ENCODE measurements at places on chromosomes 12 and 14.

DNA sequence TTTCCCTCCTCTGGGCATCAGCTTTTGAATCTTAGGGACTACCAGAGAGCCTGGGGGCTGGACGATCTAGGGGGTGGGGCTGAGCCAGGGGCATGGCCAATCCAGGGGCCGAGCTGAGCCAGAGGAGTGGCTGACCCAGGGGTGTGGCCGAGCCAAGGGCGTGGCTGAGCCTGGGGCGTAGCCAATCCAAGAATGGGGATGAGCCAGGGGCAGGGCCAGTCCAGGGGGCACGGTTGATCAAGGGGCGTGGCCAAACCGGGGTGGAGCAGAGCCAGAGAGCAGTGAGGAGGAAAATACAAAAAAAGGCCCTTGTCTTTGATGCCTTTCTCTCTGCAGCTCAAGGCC, 219.3 kb upstream of the NOS1 start:
- DNase-seq = no peak

DNA sequence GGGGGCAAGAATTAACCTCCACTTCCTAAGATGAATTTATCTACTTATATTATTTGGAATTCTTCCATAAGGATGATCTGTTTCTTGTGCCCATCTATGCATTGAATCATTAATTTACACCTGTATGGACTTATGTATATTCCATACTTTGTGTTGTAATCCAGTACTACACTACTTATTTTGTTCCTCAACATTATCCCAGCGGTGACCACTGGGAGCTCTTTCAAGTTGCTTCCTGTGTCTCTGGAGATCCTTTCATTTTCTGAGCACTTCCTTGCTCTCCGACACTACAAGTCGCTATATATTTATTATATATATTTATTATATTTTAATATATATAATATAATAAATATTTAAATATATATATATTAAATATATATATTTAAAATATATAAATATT, 54.9 kb upstream of the SCN8A start:
- no peak for DNase-seq

DNA sequence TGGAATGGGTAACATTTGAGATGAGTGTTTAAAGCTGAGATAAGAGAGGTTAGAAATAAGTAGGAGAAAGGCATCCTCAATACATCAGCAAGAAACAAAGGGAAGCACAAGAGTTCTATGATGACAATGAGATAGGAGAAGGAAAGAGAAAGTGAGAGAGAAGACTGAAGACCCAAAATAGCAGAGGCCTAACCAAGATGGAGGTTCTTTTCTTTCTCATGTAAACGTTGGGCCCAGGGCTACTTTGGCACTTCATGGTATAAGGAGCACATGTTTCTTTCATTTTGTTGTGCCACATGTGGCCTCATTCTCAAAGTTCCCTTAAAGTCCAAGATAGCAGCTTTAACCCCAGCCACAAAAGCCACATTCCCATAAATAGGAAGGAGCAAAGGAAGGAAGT, 120.5 kb upstream of the RMST start:
- no peak for DNase-seq

DNA sequence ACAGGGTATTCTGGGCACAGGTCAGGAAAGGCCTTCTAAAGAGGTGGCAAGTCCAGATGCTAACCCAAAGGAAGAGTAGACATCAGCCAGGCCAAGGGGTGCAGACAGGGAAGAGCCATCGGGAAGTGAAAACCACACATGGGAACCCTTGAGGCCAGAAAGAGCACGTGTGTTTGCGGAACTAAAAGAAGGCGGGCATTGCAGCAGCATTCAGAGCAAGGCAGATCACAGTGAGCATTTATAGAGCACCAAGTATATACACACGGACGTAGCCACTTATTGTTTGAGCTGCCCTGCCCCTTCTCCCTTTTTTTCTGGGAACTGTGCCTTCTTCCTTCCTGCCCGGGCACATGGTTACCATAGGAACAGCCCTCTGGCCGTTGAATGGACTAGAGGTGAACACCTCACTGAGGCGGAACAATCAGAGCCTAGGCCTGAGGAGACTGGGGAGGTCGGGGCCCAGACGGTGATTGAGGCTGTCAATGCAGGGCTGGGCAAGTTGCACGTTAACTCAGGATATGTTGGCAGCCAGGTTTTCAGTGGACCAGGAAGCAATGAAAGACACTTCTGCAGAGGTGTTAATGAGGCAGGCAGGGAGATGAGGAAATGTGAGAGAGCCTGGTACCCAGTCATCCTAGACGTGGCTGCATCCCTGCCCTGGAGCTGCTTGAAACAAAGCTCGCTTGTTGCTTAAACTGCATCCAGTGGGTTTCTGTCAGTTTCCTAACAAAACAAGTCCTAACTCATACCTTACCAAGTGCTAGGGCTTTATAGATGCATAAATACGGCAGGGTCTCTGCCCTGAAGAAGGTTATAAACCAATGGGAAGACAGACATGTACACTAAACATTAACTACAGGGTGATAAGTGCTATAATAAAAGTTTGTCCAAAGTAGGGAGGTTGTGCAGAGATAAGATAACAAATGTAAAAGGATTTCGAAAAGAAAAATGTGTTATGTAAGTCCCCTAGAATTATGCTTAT, 34.2 kb downstream of the MOAP1 start:
- DNase-seq = no peak

DNA sequence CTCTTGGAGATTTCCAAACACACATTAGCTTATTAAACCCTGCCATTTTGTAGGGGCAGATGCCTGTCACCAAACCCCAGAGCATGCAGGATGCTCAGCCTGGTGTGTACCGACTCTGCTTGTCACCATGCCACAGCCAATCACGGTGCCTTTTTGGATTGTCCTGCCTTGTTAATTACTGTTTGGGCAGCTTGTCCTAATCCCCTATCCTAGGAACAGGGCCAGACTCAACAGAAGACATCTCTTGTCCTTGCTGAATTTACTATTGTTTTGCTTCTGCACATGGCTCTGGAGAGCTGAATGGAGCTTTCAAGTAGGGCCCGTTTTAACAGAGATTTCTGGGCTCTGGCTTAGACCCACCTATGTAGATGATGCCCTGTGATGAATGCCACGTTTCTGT, 388.5 kb downstream of the AACS start:
- DNase-seq = no peak

DNA sequence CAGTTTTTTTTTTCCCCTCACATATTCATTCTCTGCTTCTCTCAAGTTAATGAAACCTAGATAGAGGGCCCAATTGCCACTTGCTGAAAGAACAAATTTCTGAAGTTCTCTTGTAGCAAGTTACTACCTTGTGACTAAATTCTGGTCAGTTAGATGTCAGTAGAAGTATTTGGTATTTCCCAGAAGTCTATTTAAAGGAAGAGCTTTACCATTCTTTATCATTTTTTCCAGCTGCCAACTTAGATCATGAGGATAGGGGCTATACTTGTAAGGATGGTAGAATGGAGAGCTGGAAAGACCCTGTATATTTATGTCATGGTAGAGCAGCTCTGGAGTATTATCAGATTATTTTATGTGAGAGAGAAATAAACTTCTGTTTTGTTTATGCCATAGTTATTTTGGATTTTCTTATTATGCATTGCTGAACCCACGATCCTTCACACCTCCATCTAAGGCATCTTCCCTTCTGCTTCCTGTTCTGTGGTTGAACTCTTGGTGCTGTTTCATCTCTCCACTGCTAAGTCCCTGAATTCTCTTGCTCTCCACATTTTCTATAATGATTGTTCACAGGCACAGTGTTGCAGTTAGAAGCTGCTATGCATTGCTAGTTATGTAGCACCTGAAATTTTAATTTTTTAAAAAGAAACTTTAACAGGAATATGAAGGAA, 25.9 kb downstream of the FUT8 start:
- DNase-seq = no peak

DNA sequence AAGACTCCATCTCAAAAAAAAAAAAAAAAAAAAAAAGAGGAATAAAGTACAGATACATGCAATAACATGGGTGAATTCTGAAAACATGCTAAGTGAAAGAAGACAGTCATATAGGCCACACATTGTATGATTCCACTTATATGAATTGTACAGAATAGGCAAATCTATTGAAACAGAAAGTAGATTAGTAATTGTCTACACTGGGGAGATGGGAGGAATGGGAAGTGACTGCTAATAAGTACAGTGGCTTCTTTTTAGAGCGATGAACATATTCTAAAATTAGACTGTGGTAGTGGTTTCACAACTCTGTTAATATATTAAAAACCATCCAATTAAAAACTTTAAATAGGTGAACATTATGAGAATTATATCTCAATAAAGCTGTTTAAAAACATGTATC, 74.4 kb downstream of the ANKS1B start:
- DNase-seq = no peak

GRCh38 chr14:51328064-51328771, 88.2 kb downstream of the TMX1 start:
- no peak for DNase-seq

DNA sequence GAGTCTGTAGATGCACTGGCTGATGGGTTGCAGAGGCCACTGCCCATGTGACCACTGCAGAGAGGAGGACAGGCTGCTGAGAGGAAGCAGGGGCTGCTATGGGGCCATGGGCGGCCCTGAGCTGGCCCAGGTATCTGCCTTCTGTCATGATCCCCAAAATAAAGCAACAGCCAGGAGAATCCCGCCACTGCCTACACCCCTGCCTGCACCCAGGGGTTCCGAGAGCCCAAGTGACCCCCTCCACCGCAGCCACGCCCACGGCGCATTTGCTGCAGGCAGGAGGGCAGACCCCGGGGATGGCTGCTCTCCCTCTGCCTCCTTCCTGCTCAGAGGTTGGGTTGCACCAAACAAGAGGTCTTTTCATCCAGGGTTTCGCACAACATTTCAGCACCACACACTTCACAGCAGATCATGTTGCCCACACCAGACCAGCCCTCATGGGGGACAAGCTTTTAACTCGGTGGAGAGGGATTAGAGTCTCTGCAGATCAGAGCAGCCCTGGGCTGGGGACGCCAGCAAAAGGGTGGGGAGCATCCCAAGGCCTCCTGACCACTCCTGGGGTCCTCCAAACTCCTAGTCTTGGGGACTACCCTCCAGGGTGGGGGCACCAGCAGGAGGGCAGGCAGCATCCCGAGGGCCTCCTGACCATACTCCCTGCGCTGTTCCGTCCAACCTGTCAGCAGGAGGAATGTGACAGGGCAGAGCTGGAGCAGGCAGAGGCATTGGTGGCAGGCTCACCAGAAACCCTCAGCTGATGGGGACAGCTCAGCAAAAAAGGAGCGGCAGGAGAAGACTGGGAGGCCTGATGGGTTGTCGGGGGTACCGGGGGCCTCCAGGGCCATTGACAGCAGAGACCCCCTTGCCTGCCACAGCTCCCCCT, 14.1 kb downstream of the CCDC85C start:
- DNase-seq = no peak

GRCh38 chr12:109604132-109604585, 30.6 kb downstream of the MVK start:
- no peak for DNase-seq

DNA sequence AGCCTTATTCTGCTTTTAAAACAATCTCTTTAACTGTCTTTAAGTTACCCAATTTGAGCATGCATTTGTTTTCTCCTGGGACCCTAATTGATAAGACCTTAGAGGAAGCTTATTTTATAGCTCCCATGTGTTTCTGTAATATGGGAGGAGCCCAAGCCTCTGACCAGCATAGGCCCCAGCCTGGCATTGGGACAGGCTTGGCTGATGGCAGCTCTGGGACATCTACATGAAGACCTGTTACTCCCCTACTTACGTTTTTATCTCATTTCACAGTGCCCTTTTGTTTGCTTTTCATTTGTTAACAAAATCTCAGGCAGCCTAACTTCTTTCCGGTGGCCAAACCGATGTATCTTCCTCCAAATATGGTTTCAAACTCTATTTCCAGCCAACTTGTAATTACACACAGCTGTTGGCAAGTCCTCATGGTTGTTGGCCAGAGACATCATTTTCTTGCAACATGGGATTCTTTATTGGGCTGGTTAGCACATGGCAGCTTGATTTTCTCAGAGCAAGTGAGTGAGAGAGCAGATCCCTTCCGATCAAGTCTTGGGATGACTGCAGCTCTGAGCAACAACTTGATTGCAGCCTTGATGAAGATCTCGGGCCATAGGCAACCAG, 1117.5 kb downstream of the AACS start:
- DNase-seq = no peak

DNA sequence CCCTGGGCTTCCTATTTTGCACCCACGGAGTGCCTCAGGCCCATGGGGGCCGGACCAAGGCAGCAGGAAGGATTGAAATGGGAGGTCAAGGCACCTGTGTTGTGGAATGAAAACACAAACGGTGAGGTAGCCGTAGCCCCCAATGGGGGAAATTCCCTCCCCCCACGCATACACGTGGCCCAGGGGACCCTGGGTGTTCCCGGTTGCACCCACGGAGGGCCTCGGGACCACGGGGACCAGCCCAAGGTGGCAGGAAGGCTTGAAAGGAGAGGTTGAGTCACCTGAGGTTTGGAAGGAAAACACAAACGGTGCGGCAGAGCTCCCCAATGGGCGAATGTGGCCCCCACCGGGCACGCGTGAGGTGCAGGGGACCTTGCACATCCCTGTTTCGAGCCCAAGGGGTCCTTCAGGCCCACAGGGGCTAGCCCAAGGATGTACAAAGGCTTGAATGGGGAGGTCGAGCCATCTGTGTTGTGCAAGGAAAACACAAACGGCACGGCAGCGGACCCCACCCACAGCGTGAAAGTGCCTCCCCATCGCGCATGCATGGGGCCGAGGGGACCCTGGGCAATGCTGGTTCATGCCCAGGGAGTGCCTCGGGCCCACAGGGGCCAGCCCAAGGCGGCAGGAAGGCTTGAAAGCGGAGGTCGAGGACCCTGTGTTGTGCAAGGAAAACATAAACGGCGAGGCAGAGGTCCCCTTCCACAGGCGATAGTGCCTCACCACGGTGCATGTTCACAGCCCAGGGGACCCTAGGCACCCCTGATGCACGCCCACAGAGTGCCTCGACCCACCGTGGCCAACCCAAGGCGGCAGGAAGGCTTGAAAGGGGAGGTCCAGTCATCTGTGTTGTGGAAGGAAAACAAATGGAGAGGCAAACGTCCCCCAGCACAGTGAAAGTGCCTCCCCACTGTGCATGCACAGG, 376.7 kb downstream of the ALG10 start:
- no peak for DNase-seq

GRCh38 chr14:87805315-87805723, 187.7 kb downstream of the GALC start:
- DNase-seq = peak; percentile 36

DNA sequence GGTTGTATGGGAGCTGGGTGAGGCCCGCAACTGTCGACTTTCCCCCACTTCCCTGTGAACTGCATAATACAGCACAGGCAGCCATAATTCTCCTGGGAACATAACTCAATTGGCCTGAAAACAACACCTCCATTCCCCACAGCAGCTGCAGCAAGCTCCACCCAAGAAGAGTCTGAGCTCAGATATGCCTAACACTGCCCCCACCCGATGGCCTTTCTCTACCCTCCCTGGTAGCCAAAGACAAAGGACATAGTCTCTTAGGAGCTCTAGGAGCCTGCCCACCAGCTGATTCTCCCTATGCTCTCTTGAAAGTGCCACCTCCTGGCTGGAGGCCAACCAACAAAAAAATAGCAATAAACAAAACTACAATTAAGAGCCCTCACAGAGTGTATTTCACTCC, 542.7 kb upstream of the LMO3 start:
- DNase-seq = no peak

GRCh38 chr14:103028161-103028767, 29.1 kb downstream of the CDC42BPB start:
- DNase-seq = no peak

GRCh38 chr12:1878214-1878613, 40.2 kb downstream of the CACNA2D4 start:
- no peak for DNase-seq

All from effector memory CD8-positive, alpha-beta T cell (primary cell).